ENCODE measurements at places on chromosomes 3 and 15.

GRCh38 chr3:71152892-71153265 is 430.6 kb downstream of the FOXP1 start:
- DNase-seq: no peak

GRCh38 chr3:171172070-171172469 is 145.6 kb upstream of the SLC2A2 start:
- no peak for DNase-seq

- DNase-seq: no peak
These were observed 165.9 kb downstream of the TPRG1 start for GRCh38 chr3:189337673-189338091.

DNA sequence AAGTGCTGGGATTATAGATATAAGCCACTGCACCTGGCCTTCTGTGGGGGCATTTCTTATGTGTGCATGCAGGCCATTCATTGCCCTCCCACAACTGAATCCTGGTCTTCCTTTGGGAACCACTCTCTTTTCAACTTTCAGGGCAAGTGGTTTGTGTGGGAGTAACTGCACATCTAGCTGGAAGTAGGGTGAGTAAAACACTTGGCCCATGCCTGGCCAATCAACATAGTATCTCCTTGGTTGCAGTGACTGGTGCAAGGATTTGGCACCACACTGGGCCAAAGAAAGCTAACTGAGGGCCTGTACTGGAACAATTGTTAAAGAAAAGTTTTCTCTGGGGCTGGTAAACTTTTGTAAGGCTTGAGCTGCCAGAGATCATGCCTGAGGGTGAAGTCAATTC is 189.2 kb upstream of the FEZF2 start:
- DNase-seq: no peak

- no peak for DNase-seq
These were observed 41.3 kb upstream of the SLC22A13 start for GRCh38 chr3:38224357-38224756.

DNA sequence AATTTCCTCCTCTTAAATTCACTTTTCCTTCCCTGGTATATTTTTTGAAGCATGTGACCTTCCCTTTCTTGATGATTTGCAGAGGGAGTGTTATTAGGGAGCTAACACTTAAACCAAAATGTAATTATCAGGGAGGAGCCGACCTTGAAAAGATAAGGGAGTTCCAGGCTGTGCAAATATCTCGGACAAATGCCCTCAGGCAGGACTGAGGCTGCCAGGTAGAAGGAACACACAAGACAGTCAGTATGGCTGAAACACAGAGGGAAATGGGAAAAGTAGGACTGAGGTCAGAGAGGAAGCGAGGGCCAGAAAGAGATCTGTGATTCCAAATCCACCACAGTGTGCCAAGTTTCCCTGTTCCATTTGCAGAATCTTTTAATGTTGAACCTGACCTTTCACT is 221.0 kb downstream of the CNTN3 start:
- DNase-seq: no peak

DNA sequence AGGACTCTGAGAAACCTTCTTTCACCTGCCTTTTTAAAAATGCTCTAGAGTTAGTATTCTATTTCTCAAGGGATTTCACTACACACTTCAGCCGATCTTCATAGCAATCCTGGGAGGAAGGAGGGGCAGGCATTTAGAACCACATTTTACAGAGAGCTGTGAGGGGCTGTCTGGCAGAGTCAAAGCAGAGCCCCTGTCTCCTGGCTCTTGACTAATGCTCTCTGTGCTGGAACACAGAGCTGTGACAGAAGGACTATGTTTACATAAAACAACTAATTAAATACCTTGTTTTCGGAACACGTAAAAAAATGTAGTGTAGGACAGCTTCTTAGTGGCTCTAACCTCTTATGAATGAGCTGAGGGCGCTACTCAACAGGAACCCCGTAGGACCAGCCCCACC is 7.6 kb upstream of the SPTBN5 start:
- DNase-seq: no peak

DNA sequence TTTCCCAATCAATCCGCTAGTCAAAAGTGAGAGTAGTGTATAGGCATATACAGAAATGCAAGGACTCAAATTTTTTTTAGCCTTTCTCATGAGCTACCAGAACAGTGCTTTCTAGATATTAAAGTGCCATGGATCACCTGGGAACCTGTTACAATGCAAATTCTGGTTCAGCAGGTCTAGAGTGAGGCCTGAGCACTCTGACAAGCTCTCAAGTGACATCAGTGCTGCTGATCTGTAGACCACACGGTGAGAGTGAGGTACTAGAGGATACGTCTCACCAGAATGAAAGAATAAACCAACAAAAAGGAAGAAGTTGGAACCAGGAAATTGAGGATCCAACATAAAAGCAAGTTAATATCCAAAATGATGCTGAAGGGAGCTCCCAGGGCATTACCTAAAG is 16.0 kb upstream of the PLA2G4D start:
- DNase-seq: no peak

DNA sequence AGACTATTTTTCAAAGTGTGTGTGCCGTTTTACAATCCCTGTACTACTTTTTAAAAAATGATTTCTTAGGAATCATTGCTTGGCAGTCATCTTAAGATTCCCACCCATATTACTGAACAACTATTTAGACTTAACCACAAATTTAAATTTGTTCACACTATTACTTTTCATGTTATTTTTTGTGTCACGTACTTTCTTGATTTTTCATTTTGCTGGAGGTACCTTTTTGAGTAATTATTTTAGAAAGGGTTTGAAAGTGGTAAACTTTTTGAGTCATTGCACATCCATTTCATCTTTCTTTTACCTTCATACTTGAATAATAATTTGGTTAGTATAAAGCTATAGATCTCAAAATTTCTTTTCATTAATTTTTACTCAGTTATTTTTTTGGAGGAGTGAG is 16.9 kb downstream of the CMTM8 start:
- no peak for DNase-seq

- no peak for DNase-seq
These were observed 450.3 kb downstream of the IL5RA start for GRCh38 chr3:2659896-2660295.

GRCh38 chr15:67685008-67685599 is 140.2 kb upstream of the SKOR1 start:
- no peak for DNase-seq

GRCh38 chr3:4290272-4290893 is 12.8 kb upstream of the SETMAR start:
- no peak for DNase-seq

DNA sequence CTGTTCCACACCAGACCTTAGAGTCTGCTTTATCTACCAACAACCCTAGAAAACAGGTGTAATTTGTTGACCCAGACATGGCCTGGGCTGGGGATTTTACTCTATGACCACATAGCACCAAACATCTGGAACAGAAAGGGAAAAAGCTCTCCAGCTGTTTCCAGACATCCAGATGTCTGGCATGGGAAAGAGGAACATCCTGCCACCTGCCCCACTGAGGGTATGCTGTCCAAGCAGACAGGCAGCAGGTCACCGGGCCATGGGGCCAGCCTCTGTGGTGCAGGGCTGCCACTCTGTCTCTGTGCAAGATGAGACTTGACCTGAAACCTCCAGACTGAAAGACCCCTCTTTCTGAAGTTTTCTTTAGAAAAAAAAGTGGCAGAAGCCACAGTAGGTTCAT is 359.3 kb upstream of the ICE2 start:
- DNase-seq: no peak

GRCh38 chr3:170751899-170752293 is 118.1 kb downstream of the RPL22L1 start:
- no peak for DNase-seq

DNA sequence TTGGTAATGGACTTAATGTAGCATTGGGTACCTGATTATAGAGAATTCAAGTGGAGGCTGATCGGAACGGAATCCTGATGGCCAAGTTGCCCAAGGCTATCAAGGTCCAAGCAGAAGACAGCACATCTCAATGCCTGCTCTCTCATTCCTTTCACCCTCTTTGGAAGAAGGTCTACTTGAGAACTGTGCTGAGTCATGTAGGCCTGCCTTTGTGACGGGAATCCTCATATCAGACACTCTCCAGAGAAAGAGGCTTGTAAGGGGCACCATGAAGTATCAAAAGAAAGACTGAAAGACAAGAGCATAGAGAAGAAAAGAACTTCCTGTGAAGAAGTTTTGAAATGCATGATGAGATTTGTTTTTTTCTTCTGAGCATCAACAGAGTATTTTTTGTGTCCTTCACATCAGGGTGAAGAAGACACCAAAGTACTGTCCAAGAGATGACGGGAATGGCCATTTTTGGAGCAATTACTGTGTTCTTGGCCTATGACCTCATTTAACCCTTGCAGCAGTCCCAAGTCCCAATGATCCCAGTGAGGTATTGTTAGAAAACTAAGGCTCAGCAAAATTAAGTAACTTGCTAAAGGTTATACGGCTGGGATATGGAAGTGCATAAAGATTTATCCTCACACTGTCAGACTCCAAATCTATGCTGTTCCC is 13.2 kb upstream of the LARP6 start:
- DNase-seq: no peak

- no peak for DNase-seq
These were observed 18.9 kb downstream of the VGLL4 start for GRCh38 chr3:11624704-11625375.

- DNase-seq: no peak
These were observed 47.7 kb upstream of the GRIP2 start for GRCh38 chr3:14587740-14588360.

- no peak for DNase-seq
These were observed 772.2 kb upstream of the ALCAM start for GRCh38 chr3:104594491-104594890.

- no peak for DNase-seq
These were observed 1.4 kb downstream of the PAQR5 start for GRCh38 chr15:69299943-69300588.

DNA sequence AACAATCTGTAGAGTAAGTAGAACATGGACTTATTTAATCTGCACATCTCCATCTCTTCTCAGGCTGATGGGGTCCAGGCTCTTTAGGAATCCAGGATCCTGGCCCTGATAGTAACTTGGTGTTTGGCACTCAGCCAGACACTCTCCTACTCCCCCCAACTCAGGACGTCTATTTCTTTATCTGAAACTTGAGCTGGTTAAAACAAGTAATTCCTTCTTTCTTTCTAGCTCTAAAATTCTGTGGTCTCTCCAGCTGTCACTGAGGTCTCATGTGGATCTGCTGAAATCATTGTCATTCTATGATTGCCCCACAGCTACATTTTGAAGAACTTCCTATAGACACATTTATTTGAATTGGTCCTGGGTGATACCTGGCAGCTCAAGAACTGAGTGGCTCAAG is 59.0 kb downstream of the TP63 start:
- no peak for DNase-seq

- no peak for DNase-seq
These were observed 28.8 kb downstream of the MTMR10 start for GRCh38 chr15:30962659-30963058.

DNA sequence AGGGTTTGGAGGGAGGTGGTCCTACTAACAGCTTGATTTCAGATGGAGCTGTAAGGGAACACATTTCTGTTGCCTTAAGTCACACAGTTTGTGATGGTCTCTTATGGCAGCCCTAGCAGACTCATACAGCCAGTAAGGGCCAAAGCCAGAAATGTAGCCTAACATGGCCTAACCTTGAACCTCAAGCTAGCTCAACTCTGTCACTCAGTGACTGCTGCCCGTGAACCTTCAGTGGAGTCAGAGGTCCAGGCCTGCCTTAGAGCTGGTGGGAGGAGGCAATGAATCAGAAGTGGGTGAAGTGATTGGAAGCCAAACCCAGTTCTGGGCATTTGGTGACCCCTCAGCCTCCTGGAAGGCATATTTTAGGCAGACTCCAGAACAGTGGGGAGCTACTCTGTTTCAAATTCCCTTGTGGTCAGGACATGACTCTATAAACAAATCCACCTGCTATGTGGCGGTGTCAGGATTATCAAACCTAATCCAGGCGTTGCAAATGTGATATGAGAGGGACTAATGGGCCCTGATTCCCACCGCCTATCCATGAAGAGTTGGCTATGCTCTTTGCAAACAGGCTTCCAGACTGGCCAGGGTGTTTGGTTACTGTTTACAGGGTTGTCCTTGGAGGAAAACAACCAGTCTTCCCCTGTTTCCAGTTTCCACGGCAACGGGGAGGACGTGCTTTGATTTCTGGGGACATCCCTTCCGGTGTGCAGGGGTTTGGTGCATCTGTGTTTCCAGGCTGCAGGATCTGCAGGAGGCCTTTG is 105.9 kb upstream of the AGBL1 start:
- no peak for DNase-seq

- no peak for DNase-seq
These were observed 31.9 kb downstream of the PCCB start for GRCh38 chr3:136281966-136282520.

- no peak for DNase-seq
These were observed 284.5 kb upstream of the MME start for GRCh38 chr3:154795582-154795981.

DNA sequence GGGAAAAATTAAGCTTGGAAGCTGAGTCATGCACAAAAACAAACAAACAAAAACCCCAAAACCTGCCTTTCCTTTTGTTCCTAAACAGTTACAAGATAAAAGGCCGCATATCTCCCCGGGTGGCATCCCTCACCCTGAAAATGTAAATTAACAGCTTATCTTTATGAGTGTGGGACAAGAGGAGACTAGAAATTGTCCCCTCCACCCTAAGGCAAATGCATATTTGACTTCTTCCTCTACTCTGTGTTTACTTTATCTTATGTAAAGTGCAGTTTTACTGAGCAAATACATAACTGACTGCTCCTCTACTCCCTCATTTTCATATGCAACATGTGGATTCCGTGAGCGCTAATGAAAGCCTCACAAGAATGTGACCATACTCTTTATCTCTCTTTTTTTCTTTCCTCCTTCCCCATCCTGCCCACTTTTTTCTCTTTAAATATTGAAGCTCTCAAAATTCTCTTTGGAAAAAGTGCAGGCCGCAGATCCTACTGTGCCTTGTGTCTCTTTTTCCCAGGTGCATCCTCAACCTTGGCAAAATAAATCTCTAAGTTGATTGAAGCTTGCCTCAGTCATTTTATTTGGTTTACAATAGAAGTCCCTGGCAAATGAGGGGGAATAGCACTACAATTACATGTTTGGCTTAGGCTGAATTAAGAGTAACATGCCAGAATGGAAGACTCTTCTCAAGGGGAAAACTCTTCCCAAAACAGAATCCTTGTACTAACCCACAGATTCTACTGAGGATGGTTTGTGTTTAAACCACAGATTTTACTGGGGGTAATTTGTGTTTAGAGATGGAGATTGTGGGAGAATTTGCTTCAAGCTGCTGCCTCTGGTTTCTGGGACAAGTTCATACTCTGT is 72.7 kb upstream of the WDR72 start:
- DNase-seq: no peak

GRCh38 chr15:65028921-65029735 is at the start of gene MTFMT:
TSS of gene MTFMT (minus strand) at chr15:65029639. CDS start at chr15:65029613, 26 bp downstream.
- DNase-seq: peak; percentile 82

GRCh38 chr3:140494970-140495369 is 182.9 kb upstream of the TRIM42 start:
- DNase-seq: no peak

Data from stimulated activated CD8-positive, alpha-beta memory T cell treated with anti-CD3 and anti-CD28 coated beads, Interleukin-15, amount 100 ng/mL, for 4 hours (primary cell).